ENCODE measurements at places on chromosomes 7 and 10. TPM values are rescaled to one million over a fixed set of nuclear protein-coding genes. Genes with fewer than 3 reads are reported as not detected.

GRCh38 chr7:44318332-44318731 lies 7.1 kb downstream of the CAMK2B start:
- no peak for DNase-seq

DNA sequence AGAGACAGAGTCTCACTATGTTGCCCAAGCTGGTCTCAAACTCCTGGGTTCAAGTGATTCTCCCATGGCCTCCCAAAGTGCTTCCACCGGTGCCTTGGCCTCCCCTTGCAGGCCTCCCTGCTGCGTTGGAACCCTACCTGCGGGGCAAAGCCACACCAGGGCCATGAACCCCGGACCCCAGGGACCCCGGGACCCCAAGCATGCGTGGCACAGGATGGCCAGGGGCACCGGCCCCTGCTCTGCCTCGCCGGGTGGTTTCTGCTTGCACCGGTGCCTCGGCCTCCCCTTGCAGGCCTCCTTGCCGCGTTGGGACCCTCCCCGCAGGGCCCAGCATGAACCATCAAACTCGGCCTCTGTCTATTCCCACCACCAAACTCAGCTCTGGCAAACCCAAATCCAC lies 301.0 kb upstream of the NPVF start:
- no peak for DNase-seq

DNA sequence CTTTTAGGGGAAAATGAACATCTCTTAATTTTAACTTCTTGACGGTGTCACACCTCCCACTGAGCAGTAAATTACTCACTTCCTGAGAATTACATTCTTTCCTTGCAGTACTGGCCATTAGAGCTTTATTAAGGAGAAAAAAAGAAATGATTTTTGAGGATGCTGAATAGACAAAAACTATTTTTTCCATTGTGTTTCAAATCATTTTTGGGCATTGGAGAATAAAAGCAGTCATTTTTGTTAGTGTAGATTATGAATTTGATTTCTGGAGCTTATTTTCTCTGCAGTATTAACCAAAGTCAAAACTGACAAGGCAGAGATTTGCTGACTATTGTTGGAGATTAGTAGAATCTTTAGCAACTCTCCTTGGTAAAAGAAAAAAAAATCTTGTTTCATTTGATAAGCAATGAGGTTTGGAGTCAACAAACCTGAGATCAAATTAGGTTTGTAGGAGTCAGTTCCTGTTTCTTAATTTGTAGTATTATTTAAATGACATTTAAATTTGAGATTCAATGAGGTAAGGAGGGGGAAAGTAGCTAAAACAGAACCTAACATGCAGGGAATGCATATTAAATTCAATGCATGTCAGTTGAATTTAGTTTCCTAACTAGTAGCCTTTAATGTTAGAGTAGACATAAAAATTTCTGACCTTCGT lies 70.6 kb downstream of the AP3M1 start:
- no peak for DNase-seq

- DNase-seq, result peak; percentile 17
These were observed 1.9 kb downstream of the USP6NL start for GRCh38 chr10:11609492-11610093.

DNA sequence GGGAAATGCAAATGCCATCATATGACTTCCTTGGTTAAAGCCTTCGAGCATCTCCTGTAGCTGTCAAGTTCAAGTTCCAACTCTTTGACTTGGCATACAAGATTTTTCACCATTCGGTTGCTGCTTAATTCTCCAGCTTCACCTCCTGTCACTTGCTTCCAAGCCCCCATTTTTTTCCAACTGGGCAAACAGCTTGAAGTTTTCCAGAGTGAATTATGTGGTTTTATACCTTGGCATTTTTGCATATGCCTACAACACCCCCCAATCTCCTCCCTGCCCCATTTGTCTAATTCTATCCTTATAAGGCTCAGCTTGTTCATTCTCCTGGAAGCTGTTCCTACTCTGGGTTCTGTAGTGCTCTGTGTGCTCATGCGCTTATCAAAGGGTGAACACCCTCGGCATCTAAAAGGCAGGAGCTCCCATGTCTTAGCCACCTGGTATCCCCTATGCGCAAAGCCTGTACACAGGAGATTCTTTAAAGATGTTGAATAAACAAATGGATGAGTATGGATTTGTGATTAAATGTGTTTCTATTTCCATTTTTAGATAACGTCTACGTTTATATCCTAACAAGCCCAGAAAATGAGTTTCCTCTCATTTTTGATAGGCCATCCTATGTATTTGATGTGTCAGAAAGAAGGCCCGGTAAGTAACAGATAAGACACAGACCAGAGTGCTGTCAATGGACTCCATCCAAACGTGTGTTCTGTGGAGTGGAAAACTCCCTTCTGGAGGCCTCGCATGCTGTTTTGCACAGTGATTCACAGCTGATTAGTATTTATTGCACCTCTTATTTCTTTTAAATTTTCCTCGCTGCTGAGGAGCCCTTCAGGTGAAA lies 52.5 kb downstream of the CDHR3 start:
- peak; percentile 58 for DNase-seq

DNA sequence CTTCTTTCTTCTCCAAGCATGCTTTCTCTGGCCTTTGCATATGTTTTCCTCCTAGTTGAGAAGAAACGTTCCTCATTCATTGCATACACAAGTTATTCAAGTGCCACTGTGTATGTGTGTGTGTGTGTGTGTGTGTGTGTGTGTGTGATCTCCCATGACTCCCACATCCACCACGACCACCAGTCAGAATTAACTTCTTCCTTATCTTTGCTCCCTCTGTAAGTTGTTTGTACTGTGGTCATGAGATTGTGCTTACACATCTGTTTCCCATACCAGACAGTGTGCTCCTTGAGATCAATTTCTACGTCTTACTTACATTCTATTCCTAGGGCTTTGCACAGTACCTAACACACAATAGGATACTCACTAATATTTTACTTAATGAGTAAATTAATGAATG lies 22.4 kb upstream of the FAM13C start:
- DNase-seq, result no peak

DNA sequence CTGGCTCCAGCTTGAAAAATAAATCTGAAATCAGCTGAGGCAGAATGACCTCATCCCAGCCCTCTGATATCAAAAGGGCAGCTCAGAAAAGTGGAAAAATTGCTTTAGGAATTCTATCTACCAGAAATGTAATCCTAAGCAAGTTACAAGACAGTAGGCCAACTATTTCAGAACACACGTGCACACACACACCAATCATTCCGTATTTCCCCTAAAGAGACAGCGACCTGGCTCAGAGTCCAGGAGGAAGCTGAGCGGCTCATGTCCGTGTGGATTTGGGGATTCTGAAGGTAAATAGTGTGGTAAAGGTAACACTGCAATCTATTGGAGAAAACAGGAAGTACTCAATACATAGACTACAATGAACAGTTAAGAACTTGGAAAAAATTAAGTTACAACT lies 288.2 kb downstream of the CALN1 start:
- no peak for DNase-seq

GRCh38 chr7:11274074-11274473 lies 300.4 kb downstream of the PHF14 start:
- DNase-seq, result no peak

GRCh38 chr7:5681423-5681822 lies 100.0 kb downstream of the RNF216 start:
- DNase-seq, result no peak

DNA sequence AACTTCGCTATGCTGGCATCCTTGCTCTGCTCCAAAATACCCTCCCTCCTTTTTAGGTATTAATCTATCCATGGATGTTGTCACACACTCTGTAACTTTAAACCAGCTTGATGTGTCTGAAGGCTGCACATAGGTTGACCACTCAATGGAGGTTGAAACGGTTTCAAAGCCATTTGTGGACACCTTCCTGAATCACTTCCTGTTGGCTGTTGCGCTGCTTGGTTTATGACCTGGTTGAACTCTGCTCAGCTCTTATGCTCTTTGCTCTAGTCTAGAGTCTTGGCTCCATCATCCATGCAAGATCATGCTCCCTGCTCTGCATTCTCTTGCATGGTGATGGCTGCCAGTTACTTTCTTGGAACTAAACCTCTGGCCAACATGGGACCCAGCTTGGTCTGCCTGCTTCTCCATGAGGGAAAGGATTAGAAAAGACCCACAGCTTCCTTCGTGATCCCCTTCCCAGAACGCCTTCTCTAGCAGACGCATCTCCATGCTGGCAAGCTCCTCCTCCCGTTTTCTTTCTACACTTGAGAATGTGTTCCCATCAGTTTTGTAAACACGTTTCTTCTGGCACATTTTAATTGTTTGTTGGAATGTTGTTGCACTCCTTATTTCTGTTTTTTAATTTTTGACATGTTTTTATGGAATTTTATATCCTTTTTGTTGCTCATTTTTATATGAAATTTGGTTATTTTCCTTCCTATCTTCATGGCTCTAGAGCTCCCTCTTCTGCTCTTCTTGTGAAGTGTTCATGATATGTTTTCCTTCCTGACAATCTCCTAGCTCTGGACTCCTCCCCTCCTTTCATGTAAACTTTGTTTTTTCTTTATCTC lies 149.8 kb downstream of the XPNPEP1 start:
- DNase-seq, result peak; percentile 20

- DNase-seq, result no peak
These were observed 109.2 kb downstream of the EPC1 start for GRCh38 chr10:32237644-32238345.

DNA sequence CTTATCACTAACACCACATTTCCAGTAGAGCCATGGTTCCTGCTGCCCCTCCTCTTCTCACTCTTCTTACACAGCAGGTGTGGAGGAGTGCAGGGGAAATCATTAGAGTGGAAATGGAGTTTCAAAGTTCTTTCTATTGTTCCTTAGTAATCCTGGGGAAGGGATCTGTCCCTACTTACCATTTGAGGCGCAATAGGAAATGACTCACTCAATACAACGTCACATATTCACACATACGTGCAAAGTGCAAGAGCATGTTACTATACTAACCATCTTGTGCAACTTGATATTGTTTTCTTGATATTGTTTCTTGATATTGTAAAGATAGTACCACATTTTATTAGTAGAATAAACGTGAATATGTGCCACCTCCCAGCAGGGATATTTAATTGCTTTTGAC lies 1010.2 kb downstream of the DNAJB9 start:
- no peak for DNase-seq

- no peak for DNase-seq
These were observed 18.8 kb downstream of the BMPR1A start for GRCh38 chr10:86775056-86775869.

DNA sequence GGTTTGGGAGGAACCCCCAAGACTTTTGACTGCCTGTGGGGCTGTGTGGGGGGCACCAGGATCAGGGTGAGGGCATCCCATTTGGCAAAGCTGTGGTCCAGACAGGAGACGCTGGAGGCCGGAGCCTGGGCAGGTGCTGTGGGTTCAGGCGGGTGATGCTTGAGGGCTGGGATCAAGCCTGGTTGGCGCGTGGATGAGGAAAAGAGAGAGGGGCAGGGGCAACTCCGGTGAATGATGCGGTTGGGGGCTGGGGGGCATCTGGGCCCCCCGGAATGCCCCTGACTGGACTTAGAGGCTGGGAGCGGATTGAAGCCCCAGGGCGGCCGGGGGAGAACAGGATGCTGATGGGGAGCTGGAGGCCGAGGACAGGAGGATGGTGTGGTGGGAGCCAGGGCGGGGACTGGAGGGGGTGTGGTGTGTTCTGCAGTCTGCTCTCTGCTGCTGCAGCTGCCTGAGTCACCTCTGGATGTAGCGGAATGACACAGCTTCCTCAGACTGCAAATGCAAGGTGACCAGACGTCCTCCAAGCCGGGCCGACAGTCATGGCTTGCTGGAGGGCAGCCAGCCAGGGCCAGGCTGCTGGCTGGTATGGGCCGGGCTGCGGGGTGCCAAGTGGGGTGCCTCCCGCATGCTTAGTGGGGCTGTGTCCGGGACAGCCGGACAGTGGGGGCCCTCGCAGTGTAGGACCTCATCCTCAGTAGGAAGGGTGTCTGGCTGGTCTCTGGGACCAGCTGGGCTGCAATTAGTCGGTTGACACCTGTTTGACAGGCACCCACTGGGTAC lies 3.2 kb downstream of the MAFK start:
- DNase-seq, result no peak

Gene MYOZ1
- 2.1 TPM for total RNA-seq

Gene SPACDR
- 2.0 TPM for total RNA-seq

Gene PTPRZ1
- 11.6 TPM for total RNA-seq

Gene CACNB2
- total RNA-seq, result 23.9 TPM

Gene TUBAL3
- total RNA-seq, result not detected

Gene ACTR3C
- total RNA-seq, result 34.2 TPM

Gene SUV39H2
- 7.7 TPM for total RNA-seq

Gene SMIM30
- total RNA-seq, result 53.0 TPM
